ENCODE measurements at places on chromosomes 3 and 15.

DNA sequence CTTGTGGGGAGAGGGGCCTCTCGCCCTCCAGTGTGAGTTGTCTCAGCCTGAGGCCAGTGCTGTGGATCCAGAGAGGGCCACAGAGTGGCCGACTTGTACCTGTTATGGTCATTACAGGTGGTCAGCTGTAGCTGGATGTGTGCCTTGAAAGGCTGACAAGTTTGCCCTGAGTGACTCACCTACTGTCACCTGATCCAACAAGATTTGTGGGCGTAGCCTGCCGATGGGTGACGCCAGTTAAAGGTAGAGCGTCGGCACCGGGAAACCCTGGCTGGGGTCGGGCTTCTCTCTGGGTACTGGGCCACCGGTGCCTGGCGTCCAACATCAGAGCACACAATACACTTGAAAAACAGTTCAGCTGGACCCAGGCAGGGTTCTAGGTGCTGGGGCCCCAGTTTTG is 2.8 kb upstream of the ISG20 start:
- peaks cover 13% of the 10 kb centered on the region for H3K4me1 ChIP-seq
- peak overlapping the region; percentile 46 for H3K27ac ChIP-seq
- DNase-seq = no peak
- H3K36me3 ChIP-seq = peaks cover 10% of the 10 kb centered on the region

GRCh38 chr3:141441381-141442364 is 45.2 kb upstream of the RASA2 start:
- H3K4me3 ChIP-seq = no peak overlapping the region
- H3K27ac ChIP-seq = peak overlapping the region; percentile 57
- peaks cover 14% of the 10 kb centered on the region for H3K4me1 ChIP-seq
- H3K36me3 ChIP-seq = peaks cover 21% of the 10 kb centered on the region
- peak; percentile 35 for DNase-seq

DNA sequence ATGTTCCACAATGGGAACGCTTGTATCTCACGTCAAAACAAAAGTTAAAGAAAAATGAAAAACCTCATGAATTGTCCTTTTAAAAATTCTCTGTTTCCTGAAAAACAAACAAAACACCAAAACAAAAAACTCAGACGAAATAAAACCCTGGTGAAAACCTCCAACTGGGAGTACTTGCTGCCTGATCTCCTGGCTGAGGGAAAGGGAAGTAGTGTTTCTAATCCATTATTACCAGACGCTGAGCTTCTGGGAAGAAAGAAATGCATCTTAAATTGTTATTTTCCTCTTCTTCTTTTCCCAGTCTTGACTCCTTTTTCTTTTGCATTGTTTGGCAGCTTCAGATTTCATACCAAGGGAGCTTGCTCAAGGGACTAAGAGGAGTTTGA is 243.2 kb upstream of the RGMA start:
- peaks cover 21% of the 10 kb centered on the region for H3K4me1 ChIP-seq
- no peak for DNase-seq
- peaks cover 30% of the 10 kb centered on the region for H3K27me3 ChIP-seq
- H3K36me3 ChIP-seq = no peaks in the 10 kb centered on the region
- peak overlapping the region; percentile 88 for H3K27ac ChIP-seq

- no peaks in the 10 kb centered on the region for H3K27me3 ChIP-seq
- no peak overlapping the region for H3K4me3 ChIP-seq
- H3K36me3 ChIP-seq = no peaks in the 10 kb centered on the region
- peaks cover 6% of the 10 kb centered on the region for H3K4me1 ChIP-seq
- H3K27ac ChIP-seq = no peak overlapping the region
Measured at GRCh38 chr3:115671761-115672455, 48.6 kb downstream of the GAP43 start.

DNA sequence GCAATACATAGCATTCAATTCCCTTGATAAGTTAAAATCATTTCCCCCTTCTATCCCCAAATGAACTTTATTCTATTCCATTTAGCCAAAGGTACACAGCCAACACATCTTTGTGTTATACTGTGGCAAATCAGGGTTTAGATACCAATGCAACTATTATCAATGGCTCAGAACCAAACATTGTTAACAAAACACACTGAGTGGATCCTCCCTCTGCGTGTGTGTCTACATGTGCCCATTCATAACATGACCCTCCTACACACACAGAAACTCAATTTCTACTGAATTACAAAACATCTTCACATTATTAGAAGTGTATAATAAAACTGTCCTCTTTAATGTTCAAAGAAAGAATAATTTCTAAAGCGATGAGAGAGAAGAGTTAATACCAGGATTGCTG is 1.3 kb downstream of the TTBK2 start:
- H3K36me3 ChIP-seq = no peaks in the 10 kb centered on the region
- no peak for DNase-seq
- peaks cover 14% of the 10 kb centered on the region for H3K27me3 ChIP-seq
